ENCODE measurements at places on chromosomes 13 and 19.

DNA sequence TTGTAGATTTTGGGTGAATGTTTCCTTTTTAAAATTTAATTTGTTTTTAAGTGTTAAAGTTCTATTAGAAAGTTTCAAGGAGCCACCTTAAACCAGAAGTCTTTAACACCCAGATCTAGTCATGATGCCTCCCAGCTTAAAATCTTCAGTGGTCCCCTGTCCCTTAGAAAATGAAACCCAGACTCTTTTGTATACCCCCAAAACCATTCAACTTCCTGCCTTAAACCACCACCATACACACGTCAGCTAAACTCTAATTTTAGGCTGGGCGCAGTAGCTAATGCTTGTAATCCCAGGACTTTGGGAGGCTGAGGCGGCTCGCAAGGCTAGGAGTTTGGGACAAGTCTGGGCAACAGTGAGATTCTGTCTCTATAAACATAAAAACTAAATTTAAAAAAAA, 37.9 kb downstream of the N4BP2L1 start:
- no peak for DNase-seq

- DNase-seq = no peak
These were observed 6.7 kb upstream of the KATNAL1 start for GRCh38 chr13:30314069-30314468.

DNA sequence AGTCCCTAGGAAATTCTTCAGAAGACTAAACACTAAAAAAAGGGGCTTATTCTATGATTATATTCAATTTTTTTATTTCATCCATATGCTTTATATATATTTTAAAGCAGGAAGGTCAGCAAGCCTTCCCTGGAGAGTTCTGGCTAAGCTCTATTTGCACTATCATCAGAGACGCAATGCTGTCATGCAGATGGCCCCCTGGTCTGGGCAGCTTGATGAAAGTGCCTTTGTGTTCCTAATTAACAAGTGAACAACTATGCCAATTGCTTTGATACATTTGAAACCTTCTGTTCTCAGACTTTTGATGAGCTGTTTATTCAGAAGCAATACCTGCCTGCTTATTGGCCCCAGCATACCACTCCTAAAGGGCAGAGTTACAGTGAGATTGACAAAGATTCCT, 1344.6 kb downstream of the OLFM4 start:
- peak; percentile 13 for DNase-seq

GRCh38 chr13:43804461-43805070, 17.8 kb upstream of the ENOX1 start:
- peak; percentile 76 for DNase-seq

GRCh38 chr13:109755551-109755950, 30.8 kb downstream of the IRS2 start:
- DNase-seq = no peak

DNA sequence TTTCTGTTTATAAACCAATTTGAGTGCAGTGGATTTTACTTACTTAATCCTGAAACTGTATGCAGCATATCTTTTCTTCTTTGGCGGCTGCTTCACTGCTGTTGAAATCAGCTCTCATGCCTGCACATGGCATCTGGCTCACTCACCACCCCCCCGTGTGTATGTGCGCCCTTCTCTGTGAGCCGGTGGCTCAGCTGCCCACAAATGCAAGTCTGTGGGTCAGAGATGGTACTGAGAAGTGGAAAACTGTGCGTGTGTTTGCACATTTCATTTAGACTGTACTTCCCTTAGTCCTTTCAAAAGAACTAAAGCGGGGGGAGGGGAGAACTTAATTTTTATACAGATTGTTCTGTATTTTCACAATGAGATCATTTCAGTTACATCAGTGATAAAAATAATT, 307.6 kb downstream of the SHISA2 start:
- no peak for DNase-seq

- DNase-seq = no peak
These were observed 13.1 kb downstream of the SETDB2 start for GRCh38 chr13:49457221-49457620.

GRCh38 chr13:76421011-76421410, 465.2 kb downstream of the KCTD12 start:
- no peak for DNase-seq

- DNase-seq = no peak
These were observed 450.6 kb downstream of the LMO7 start for GRCh38 chr13:76086729-76087128.

DNA sequence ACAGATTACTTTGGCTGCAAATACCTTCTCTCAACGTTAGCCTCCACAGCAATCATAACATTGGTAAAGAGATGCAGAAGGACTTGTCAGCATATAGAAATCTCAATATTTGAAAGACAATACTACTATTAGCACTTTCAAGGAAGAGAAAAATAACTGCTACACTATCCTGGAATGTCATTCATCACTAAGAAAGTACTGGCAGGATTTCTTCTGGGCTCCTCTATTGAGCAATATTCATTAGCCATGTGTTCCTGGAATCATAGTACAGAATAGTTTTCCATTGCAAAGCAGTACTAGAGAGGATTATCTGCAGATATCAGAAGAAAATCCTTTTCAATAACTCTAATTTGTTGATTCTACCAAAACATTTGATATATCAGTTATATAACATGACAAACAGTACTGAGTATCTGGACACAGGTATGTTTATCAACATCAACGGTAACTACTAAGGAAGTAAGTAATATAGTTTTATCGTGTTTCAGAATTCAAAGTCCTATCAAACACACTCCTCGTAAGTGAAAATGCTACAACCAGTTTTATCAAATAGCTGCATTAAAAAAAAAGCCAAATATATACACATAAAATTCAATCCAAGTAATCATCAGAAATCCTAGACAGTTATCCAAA, 27.3 kb downstream of the INTS6 start:
- DNase-seq = no peak

- DNase-seq = no peak
These were observed 1.1 kb downstream of the DACH1 start for GRCh38 chr13:71865874-71866334.

GRCh38 chr19:7690779-7691258, 10.2 kb downstream of the TRAPPC5 start:
- no peak for DNase-seq

GRCh38 chr13:110070511-110071120, 236.3 kb downstream of the COL4A1 start:
- no peak for DNase-seq

GRCh38 chr19:51010066-51010795, 8.8 kb upstream of the KLK8 start:
- no peak for DNase-seq

GRCh38 chr13:113204378-113204734, 4.1 kb downstream of the PCID2 start:
- no peak for DNase-seq

- DNase-seq = no peak
These were observed 30.7 kb downstream of the PBX4 start for GRCh38 chr19:19587771-19588170.

GRCh38 chr13:95120650-95121049, 180.6 kb downstream of the ABCC4 start:
- DNase-seq = no peak

DNA sequence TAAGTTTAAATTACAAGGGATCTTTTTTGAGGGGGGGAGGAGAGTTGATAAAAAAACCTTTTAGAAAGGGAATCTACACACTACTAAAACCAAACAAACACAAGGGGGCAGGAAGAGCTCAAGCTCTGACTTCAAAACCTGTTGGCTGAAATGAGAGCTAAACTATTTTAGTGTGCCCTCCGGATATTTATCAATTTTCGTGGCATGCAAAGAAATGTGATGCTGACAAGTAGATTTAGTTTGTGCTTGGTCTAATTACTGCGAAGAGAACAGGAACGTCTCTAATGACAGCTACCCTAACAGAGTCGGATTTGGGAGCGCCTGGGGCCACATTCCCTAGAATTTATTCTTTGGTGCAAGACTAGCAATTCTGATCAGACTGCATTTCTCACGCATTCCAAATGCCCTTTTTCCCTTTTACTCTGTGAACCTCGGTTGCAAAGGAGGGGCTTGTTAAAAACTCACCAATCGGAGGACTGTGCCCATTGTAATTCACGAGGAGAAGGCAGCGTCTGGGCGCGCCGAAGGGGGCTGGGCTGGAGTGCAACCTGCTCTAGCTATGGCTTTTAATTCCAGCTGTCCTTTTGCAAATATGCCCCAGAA, 802 bp upstream of the FREM2 start:
- peak; percentile 60 for DNase-seq

DNA sequence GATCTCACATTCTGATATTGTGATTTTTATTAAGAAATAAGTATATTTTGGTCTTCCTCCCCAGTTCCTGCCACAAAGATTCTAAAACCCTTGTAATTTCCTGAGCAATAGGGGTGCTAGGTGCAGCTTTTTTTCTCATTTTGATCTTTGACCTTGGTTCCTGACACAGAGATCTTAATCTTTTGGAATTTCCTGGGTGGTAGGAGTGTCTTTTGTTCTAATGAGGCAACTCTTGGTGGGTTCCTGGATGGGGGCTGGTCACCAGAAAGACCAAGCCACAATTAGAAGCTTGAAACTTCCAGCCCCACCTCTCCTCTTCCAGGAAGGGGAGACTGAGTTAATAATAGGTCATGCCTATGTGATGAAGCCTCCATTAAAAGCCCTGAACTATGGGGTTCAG, 334.6 kb downstream of the FOXO1 start:
- no peak for DNase-seq

GRCh38 chr13:41008349-41008980, 10.7 kb downstream of the ELF1 start:
- DNase-seq = no peak

- DNase-seq = no peak
These were observed 636 bp downstream of the SF3A2 start for GRCh38 chr19:2237051-2237868.

DNA sequence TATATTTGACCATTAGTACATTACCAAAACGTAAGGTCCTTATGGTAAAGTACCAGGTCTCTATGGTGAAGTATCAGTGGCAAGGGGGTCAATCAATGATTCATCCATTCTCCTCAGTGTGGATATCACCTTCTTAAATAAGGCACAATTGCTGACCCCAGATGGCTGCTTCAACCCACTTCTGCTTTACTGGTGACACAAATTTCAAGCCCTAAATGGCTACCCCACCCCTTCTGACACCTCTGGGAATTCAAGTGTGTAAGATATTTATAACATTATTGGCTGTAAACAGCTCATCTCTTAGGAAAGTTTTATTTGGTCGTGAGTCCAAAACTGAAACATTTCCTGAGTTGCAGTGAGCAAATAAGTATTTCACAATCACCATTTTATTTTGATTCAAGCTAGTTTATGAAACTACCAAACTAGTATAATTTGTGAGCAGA, 7.9 kb upstream of the WBP4 start:
- no peak for DNase-seq

GRCh38 chr13:67343777-67344176, 113.6 kb upstream of the PCDH9 start:
- DNase-seq = peak; percentile 60

DNA sequence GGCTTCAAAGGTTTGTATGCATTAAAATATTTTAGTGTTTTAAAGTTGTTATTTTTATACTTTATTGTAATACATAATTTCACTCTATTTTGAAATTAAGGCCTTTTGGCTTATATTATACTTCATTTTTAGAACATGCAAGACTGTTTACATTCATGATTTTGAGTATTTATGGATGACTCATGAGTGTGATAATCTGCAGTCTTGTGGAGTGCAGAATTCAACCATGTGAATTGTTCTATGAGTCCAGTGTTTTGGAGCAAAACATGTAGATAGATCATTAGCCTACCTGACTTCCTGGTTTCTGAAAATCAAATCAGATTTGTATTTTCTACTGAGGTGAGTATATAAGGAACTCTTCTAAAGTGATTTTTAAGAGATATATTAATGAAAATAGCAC, 241.8 kb downstream of the PCCA start:
- DNase-seq = no peak

DNA sequence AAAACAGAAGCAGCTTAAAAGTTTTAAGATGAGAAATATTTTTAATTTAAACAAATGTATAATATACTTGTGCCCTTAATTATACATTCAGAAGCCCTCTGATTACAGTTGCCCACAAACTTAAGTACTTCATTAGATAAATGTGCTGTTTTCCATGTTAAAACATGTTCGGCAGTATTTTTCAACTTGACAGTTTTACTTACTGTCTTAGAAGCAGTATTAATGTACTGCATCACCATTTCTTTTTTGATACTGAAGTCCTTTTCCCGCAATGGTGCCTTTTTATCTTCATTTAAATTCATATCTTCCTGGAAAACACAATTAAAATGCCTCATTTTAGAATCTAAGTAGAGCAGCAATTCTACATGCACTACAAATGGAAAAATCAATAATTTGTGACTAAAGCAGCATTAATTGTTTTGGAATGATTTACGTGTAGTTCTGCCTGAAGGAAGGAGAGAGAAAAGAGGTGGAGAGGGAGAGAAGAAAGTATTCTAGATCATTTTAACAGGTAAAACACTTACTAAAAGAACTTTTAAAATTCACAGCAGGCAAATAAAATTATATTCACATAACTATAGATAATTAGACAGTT, 70.2 kb downstream of the DIAPH3 start:
- no peak for DNase-seq

- no peak for DNase-seq
These were observed 7.0 kb downstream of the ABHD8 start for GRCh38 chr19:17296273-17296672.

DNA sequence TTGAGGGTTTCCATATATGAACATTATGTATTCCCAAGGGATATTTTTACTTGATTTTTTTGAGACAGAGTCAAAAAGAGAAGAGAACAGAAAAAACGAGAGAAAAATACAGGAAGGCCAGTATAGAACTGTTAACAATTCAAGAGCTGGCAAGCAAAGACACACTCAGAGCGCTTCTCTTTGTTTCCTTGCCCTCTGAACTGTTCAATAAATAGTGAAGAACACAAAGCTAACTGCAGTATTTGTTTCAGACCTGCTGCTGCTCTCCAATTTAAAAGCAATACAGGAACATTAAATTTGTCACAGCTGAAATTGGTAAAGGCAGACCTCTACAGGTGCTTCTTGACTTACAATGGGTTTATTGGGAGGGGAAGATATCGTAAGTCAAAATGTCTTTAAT, 14.0 kb upstream of the NEK3 start:
- no peak for DNase-seq

DNA sequence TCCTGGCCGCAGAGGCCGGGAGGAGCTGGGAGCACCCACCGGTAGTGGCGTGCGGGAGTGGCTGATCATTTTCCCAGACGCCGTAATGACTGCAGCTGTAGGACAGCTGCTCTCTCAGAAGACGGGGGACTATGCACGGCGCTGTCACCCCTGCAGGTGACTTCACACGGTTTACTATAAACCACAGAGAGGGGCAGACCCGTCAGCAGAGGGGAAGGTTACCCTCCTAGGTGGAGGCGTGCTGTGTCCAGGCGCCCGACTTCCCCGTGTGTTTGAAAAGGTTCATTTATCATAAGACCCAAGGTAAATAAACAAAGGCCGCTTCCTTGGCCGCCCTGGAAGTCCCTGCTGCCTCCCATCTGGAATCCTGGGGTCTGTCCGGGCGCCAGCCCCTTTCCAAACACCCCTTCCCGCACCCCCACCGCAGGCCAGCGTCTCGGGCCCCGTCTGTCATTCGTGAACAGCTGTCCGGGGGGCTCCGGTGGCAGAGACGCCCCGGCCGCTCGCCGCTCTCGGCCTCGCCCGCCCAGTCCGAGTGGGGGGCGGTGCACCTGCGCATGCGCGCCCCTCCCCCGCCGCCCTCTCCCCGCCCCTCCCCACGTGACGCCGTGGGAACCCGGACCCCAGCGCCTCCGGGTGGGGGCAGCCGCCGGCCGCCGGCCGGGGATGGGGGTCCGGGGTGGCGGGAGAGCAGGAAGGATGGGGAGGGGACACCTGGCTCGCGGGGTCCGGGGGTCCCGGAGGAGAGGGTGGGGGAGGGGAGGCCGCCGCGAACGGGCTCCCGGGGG, 915 bp downstream of the SHC2 start:
- DNase-seq = peak; percentile 77

Data from NCI-H526 (cell line).